ENCODE measurements at places on chromosomes 16 and 17.
A peak's percentile ranks its signal among the peaks of the same experiment; 100 is the strongest.

DNA sequence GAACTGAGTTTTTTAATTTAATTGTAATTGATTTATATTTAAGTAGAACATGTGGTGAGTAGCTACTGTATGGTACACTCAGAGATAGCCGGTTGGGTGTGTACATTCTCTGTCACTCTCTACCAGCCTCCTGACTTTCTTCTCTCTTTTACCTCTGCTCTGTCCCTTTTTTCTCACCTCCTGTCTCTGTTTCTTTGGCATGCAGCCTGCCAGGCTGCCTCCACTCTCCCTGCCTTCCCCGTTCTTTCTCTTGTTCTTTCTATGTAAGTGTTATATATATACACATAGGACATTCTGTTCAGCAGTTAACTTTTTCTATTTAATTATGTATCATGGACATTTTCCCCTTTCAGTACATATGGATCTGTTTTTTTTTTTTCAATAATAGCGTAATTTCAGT lies 50.8 kb downstream of the MRTFB start:
- no peak for DNase-seq

- DNase-seq: no peak
Observed at GRCh38 chr17:47870056-47870455, 19.1 kb upstream of the SP6 start.

- no peak for DNase-seq
Observed at GRCh38 chr17:82287868-82288801, 14.6 kb upstream of the CSNK1D start.

GRCh38 chr17:41528959-41529353 lies 848 bp upstream of the KRT19 start:
- no peak for DNase-seq

DNA sequence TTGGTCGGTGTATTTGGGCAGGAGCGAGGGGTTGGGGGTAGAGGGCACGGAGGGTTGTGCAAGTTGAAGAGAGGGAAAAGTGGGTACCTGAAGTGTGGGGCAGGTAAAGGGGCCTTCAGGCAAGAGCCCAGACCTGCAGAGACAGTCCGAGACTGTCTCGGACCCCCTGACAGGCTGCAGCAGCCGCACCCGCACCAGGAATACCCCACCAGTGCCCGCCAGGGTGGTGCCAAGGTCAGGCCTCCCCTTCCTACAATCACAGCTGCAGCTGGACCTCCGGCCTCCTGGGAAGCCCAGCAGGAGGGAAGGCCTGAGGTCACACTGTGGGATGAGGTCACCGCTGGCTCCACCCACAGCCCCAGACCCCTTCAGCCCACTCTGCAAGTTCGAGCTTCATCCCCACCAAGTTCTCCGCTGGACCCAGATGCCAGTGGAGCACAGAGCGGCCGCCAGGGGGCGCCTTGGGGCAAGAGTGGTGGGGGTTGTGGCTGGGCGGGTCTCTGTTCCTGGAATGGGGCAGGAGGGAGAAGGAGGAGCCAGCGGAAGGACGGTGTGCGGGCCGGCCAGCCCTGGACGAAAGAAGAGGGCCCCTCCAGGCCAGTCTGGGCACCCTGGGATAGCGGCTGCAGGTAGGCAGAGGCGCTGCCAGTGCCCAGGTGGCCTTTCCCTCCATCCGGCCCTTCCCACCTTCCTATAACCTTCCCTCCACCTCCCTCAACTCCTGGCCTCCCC lies at the start of gene HSD3B7:
HSD3B7 (plus strand) TSS at position 539 of the 732 bp plus-strand sequence. CDS start 452 bp downstream, outside the sequence.
- peak; percentile 31 for DNase-seq

DNA sequence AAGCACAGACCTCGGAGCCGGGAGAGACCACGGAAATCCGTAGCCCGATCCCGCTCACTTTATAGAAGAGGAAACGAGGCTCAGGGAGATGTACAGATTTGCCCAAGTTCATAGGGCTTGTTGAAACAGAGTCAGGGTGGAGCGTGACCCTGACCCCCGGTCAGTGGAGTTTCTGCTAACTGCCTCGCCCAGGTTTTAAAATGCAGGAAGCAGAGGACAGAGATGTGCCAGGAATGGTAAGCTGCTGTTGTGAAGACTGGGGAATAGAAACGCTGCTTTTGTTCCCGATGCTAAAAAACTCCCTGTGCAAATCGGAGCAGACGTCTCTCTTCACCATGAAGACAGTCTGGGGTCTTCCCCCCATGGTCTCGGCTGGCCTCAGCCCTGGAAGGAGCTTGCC lies 403.0 kb downstream of the SEC14L1 start:
- no peak for DNase-seq

DNA sequence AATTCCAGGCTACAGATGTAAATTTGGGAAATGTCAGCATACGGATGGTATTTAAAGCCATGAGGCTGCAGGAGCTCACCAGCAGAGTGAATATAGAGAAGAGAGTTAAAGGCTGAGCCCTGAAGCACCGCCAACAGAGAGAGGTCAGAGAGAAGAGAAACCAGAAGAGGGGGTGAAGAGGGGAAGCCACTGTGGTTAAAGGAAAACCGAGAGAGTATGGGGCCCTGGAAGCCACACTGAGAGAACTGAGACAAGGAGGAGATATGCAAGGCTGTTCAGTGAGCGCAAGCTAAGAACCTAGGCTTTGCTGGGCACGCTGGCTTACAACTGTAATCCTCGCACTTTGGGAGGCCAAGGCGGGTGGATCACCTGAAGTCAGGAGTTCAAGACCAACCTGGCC lies 24.6 kb downstream of the COPRS start:
- DNase-seq: no peak

- no peak for DNase-seq
Observed at GRCh38 chr16:87165151-87165550, 152.0 kb downstream of the C16orf95 start.

DNA sequence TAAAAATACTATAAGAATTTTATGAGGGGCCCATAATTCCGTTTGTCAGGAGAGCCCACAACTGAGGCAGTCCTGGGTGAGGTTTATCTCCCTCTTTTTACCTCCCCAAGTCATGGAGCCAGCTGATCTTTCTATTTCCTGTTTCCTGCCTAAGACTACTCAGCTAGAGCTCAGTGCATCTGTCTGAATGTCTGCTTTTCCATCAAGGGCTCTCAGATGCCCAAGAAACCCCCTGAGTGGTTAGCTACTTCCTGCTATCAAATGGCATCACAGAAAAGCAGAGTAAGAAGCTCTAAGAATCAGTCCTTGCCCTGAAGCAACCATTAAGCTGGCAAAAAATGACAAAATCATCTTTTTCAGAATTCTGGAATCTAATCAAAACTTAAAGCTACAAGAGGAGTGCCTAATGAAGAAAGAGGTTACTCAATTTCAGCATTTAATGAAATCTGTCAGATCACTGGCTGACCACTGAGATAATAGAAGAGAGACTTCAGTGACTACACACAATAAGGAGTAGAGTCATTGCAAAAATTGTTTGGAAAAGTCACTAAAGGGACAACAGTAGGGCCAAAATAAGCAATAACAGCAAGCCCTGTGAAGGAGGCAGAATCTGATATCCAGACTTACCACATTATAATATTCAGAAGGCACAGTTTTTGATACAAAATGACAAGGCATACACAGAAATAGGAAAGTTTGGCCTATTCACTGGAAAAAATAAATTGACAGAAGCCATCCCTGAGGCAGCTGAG lies 150.1 kb downstream of the CYB561 start:
- no peak for DNase-seq

DNA sequence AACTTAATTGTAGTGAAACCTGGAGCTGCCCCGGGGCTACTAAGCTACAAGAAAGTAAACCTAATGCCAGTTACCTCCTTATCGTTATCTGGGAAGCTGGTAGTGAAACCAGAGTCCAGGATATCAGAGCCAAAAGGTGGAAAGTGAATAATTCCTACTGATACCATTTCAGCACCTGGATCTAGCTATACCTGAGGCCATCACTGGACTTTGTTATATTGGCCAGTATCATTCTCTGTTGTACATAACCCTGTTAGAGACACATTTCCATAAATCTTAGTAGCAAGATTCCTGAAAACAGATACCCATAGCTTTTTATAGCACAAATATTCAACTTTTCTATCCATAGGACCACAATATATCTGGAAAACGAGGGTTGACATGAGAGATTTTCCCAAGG lies 538.0 kb downstream of the GRIN2A start:
- DNase-seq: no peak

DNA sequence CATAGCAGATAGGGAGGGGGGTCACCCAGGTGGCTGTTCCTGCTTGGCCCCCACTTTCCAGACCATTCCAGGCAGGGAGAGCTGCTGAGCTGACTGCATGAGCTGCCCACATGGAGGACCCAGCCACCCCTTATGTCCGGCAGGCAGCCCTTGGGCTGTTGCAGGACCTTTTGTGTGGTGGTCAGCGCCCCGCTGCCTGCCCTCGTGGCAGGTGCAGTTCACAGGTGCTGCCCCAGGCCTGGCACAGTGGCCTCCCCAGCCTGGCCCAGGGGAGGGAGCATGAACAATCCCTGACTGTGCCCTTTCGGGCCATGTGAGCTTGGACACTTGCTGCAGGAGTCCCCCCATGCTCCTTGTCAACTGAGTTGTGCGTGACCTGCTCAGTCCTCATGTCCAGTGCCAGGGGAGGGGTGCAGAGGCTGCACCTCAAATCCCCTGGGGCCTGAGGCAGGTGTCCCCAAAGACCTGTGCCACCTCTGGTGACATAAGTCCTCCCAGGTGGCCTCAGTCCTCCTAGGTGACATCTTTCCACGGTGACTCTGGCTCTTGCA lies 8.6 kb downstream of the TBC1D26 start:
- no peak for DNase-seq

- DNase-seq: no peak
Observed at GRCh38 chr16:73043828-73044467, 4.0 kb downstream of the ZFHX3 start.

DNA sequence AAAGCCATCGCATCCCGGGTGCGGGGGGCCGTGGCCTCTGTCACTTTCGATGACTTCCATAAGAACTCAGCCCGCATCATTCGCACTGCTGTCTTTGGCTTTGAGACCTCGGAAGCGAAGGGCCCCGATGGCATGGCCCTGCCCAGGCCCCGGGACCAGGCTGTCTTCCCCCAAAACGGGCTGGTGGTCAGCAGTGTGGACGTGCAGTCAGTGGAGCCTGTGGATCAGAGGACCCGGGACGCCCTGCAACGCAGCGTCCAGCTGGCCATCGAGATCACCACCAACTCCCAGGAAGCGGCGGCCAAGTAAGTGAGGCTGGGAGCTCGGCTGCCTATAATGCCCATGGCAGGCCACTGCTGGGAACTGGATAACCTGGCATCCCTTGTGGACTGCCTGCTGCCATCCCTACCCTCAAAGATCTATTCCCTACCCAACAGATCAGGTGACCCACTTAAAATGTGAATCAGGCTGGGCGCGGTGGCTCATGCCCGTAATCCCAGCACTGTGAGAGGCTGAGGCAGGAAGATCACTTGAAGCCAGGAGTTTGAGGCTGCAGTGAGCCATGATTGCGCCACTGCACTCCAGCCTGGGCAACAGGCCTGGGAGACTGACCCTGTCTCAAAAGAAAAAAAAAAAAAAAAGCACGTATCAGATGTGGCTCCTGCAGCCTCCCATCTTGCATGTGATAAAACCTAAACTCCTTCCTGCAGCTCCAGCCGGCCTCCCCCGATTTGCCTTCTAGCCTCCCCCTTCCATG lies 18.3 kb downstream of the CDIPT start:
- DNase-seq: peak; percentile 21

GRCh38 chr16:85274924-85275323 lies 162.7 kb upstream of the CIBAR2 start:
- DNase-seq: no peak

GRCh38 chr17:81964081-81964849 lies 3.3 kb upstream of the NOTUM start:
- DNase-seq: no peak

- no peak for DNase-seq
Observed at GRCh38 chr16:9821331-9821730, 360.9 kb downstream of the GRIN2A start.

GRCh38 chr17:8887301-8887700 lies 19.8 kb upstream of the PIK3R6 start:
- no peak for DNase-seq

DNA sequence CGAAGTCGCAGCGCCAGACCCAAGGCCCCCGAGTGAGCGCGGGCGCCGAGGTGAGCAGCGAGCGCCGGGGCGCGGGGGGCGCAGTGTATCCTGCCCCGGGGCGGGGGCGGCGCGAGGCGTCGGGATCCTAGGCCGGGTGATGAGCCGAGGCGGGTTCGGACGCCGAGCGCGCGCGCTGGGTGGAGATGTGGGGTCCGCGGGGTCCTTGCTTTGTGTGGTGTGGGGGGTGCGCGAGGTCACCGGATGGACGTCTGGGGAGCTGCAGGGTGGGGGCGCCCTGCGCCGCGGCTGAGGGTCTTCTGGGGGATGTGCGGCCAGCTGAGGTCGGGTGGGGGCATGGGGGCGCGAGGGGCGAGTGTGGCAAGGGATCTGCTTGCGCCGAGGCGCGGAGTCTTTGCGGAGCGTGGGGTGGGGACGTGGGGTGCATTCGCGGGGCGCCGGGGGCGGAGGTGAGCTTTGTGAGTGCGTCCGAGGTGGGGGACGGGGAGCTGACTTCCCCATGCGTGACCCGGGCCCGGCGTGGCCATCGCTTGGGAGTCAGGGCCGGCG lies 560 bp downstream of the RAI1 start:
- DNase-seq: no peak

GRCh38 chr17:72365857-72366414 lies 245.1 kb downstream of the SOX9 start:
- DNase-seq: no peak

DNA sequence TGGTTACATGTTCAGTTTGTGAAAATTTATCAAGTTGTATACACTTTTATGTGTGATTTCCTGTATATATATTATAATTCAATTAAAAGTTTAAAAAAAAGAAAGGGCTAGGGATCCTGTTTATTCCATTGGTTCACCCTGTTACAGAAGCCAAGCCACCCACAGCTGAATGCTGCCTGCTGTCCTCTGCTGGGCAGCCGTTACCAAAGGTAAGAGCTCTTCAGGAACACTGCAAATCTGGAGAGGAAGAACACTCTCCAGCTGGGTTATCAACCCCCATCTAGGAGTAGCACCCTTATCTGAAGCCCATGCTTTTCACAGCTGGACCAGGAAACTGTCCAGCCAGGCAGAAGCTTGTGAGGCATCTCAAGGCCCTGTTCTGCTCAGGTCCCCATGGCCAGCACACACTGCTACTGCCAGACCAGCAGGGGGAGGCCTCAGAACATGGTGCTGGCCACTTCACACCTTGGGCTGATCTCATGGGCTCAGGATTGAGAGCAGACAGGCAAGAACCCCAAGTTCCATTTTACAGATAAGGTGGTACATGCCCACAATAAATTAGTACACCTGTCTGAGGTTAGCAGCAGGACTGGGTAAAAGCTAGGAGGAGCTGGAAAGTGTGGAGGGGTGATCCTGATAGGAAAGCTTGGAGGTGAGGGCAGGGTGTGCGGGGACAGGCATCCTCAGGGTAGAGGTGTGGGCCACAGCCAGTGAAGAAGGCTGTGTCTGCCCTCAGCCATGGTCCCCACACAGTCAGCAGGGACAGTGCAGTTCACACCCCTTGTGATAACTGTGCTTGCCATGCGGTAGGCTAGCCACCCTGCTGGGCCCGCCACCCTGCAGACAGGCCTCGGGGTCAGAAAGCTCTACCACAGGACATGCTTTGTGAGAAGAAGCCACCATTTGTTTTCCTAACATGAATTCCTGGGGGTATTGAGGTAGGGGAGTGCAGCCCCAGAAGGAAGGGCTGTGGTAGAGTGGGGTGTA lies 54.3 kb upstream of the SREBF1 start:
- no peak for DNase-seq
